A549 treated with RU486 at 1 μM for 4 hours (cell line): ENCODE measurements at places on chromosomes 4 and X. TPM values are rescaled to one million over a fixed set of nuclear protein-coding genes. Genes with fewer than 3 reads are reported as not detected.

GABRG1 gene
- not detected in 5 replicates for total RNA-seq

IQCM gene
- total RNA-seq = not detected in 5 replicates

ADGRG4 gene
- total RNA-seq = not detected in 5 replicates

SMAD1 gene
- 8.9 to 12.3 TPM (median 11.0 TPM) in 5 replicates for total RNA-seq

ZNF711 gene
- 0.24 to 1.1 TPM (median 0.89 TPM) in 5 replicates for total RNA-seq
